Common myeloid progenitor, CD34-positive (primary cell): ENCODE measurements at places on chromosomes 1 and 21.

GRCh38 chr1:32112806-32113375 lies 5.0 kb downstream of the KPNA6 start:
- DNase-seq, result no peak

GRCh38 chr1:32949519-32949918 lies 15.1 kb downstream of the RNF19B start:
- DNase-seq, result no peak

DNA sequence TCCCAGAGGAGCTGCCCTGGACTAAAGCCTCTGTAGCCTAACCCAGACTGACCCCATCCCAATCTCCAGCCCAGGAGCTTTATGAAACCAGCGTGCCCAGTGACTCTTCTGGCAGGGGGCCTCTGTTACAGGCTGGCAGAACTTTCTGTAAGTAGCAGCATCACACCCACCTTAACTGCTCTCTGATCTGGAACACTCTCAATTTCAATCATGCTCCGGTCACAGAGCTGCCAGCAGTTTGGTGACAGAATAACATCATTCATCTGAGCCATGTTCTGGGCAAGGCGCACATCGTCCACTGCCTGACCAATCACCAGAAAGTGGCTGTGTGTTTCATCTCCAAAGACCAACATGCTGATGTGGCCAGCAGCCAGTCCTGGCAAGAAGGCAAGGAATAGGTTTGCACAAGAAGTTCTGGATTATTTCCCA lies 14.7 kb downstream of the ADCY10 start:
- DNase-seq, result no peak

DNA sequence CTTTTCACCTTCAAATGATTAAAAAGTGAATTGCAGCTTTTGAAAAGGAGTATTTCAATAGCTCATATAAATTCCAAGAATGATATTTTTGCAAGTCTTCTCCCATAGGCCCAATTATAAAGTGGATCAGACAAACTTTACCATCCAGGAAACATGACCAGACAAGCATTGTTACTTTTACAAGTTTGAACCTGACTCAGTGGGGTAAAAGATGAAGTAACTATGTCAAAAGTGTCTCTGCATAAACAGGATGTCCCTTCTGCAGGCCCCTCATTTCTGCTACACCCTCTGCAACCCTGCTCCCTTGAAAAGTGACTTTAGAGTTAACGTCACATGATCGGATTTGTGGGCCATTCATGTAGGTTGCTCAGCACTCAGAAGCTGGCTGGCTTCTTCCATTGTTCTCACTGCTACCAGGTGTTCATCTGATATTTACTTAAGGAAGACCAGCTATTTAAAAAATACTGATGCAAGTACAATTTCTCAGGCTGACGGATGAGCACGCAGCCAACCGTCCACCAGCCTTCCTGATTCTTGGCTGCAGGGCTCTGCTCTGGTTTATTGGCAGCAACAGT lies 32.3 kb downstream of the URB1 start:
- DNase-seq, result no peak

DNA sequence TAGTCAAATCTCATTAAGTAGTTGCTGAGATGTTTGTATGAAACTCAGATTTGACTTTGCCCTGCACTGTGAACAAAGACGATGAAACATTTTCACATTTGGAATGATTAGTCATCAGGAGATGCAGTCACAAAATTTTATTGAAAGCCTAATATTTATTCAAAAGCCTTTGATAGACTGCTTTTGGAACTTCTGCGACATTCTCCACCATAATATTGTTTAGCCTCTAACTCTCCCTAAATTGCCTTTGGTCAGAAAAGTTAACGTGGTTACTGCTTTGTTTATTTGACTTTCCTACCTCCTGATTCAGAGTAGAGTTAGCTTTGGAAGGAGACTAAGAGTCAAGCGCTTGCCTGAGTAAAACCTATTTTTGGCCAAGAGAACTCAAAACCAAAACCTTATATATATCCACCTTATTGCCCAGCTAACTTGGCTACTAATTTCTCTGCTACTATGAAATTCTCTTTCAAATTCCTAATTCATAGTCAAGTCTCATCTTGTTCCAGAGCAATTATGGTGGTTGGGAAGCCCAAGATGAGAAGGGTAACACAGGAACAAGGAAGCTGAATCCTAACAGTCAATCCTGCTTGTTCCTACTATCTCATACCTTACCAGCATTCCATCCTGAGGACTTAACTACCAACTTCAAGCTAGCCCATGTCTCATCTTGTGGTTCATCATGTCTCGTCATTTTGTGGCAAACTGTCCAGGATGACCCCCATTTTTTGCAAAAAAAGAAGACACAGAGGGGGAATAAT lies 429.6 kb downstream of the USP25 start:
- no peak for DNase-seq

DNA sequence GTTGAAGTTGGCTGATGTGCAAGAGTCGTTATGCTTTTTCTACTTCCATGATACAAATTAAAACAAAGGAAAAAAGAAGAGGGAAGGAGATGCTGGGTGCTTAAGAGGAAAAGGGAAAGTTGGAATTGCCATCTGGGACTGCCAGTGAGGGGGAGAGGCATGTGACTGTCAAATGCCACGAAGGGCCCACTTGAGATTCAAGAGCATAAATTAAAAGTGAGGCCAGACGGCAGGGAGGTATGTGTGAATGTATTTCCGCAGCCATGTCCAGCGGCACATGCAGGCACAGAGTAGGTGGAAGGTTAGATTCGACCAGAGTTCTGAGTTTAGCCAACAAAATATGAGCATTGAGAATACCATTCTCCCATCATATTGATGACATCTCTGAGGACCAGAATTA lies 32.0 kb downstream of the NFASC start:
- no peak for DNase-seq

DNA sequence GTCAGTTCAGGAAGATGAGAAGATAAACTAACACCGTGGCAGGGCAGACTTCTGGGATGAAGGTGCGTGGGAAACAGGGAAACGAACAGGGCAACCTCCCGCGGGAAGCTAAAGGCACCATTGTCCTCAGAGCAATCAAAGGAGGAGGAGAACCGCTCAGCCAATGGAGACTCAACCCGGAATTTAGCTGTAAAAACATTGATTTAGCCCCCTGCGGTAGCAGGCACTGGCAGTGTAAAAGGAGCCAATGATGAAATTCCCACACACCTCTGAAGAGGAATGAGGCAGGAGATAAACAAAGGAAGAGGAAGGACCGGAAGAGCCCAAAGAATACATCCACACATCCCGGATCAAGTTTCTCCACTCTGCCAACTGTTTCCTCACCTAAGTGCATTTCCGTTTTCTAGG lies 19.5 kb downstream of the HLCS start:
- DNase-seq, result no peak

DNA sequence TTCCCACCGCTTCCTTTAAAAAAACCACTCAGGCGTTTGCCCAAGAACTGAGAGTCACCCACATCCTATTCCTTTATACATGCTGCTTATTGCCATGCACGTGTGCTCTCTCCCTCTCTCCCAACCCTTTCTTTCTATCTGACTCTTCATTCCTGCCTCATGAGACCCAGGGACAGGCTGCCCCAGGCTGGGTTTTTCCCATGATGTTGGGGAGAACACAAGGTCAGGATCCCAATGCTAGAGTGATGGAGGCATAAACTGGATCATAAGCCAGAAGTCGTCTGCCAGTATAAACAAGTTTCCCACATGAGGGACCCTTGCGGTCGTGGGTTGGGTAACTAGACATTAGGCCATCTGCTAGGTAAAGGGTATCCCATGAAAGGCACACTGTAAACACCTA lies 64.9 kb downstream of the CD2 start:
- no peak for DNase-seq
